ENCODE measurements at places on chromosomes 5 and 9. TPM values are rescaled to one million over a fixed set of nuclear protein-coding genes. Genes with fewer than 3 reads are reported as not detected.

DNA sequence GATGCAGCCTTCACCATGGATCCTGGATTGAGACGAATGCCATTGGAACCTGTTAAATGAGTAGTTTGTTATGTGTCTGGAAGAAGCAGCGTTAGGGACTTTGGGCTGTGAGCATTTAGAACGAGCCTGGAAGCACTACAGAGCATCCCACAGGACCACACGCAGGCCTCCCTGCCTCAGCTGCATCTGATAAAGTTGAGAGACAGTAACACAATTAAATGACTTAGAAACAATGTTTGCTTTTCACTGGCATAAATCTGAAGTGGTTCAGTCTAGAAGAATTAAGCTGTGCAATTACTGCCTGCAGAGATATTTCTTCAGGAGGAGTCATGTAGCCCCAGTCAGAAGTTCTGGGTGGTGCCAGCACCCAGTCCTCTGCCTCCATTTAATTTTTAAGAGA is 9.8 kb upstream of the TLX3 start:
- no peak for DNase-seq
- H3K4me1 ChIP-seq = peaks cover 5% of the 10 kb centered on the region
- H3K27ac ChIP-seq = no peak overlapping the region
- no peaks in the 10 kb centered on the region for H3K27me3 ChIP-seq

DNA sequence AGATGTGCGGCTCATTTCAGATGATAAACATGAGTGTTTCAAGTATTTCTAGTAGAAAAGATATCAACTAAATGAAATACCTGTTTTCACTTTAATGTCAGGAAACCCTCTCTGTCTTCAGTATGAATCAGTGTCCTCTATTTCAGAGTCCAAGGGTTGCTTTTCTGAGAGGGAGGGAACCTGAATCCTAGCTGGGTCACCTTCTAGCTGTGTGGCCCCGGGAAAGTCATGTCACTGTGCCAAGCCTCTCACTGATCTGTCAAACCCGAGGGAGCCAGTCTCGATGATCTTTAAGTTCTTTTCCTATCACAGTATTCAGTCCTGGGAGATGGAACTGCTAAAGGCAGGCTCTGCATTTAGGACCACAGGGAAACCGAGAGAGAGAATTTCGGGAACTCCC is 258.9 kb downstream of the NTRK2 start:
- H3K36me3 ChIP-seq = no peaks in the 10 kb centered on the region
- DNase-seq = no peak
- H3K27ac ChIP-seq = no peak overlapping the region
- H3K4me3 ChIP-seq = no peak overlapping the region
- no peaks in the 10 kb centered on the region for H3K27me3 ChIP-seq

DNA sequence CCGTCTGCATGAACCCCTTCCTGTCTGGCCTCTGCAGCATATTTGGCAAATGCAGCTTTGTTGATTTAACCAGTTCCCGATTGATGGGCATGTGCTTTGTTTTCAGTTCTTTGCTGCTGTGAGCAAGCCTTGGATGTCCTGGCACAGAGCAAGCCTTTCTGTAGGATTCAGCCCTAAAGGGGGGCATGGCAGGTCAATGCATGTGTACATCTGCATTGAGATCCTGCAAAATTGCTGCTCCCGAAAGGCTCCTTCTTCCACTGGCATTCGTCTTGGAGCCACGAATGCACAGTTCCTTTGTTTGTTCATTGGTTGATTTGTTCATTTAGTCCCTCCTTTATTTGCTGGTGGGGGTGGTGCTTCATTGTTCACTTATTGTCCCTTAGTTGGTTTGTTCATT is 34.8 kb downstream of the COL5A1 start:
- no peaks in the 10 kb centered on the region for H3K27me3 ChIP-seq
- no peak overlapping the region for H3K27ac ChIP-seq
- H3K4me1 ChIP-seq = no peaks in the 10 kb centered on the region
- H3K36me3 ChIP-seq = no peaks in the 10 kb centered on the region
- H3K4me3 ChIP-seq = no peak overlapping the region
- DNase-seq = no peak

DNA sequence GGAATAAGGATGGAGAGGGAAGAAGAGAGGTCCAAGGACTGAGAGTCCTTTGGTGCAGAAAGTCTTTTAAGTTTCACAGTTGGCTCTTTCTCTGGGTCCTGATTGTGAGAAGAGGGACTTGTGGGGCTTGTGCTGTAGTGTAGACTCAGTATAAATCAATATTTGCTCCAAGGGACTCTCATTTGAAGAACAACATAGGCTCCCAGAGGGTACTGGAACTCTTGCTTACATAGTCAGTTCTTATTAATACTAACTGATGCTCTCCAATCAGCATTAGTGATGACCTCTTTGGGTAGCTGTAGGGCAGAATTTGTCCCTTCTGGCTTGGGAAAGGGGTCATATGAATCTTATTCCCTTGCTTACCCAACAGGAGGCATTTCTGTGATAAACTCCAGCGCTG is 62.5 kb upstream of the CXCL14 start:
- no peaks in the 10 kb centered on the region for H3K27me3 ChIP-seq
- H3K4me3 ChIP-seq = no peak overlapping the region
- H3K36me3 ChIP-seq = no peaks in the 10 kb centered on the region

OR1J2 gene
- total RNA-seq = not detected

GABRA1 gene
- total RNA-seq = 0.23 TPM

HTR4 gene
- total RNA-seq = 2.2 TPM

All from adrenal gland (tissue), 19 donors.